HTR-8/SVneo (cell line): ENCODE measurements at places on chromosomes 1 and 21.
A peak's percentile ranks its signal among the peaks of the same experiment; 100 is the strongest.

GRCh38 chr21:15122241-15122640 lies 57.4 kb upstream of the NRIP1 start:
- DNase-seq: no peak

- no peak for DNase-seq
These were observed 1184.1 kb downstream of the AMY1C start for GRCh38 chr1:104933846-104934245.

GRCh38 chr1:221117548-221117951 lies 238.3 kb downstream of the HLX start:
- DNase-seq: no peak

- no peak for DNase-seq
These were observed 64.3 kb upstream of the DUSP10 start for GRCh38 chr1:221806236-221806635.

- no peak for DNase-seq
These were observed 31.0 kb upstream of the SOX13 start for GRCh38 chr1:204041803-204042505.

DNA sequence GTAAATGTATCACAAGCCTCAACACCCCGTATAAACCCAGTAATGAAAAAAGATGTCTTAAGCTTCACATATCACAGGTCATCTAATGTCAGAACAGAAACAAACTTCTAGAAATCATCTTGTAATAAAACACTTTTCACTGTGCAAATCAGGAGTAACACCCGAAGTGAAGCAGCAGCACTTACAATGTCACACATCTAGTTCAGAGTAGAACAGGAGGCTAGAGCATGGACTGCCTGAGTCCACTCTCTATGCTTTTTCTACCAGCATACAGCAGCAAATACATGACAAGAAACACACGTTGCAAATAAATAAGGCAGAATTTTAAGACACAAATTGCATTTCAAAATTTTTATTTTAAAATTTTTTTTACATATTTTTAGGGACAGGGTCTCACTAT lies 57.2 kb downstream of the AKT3 start:
- no peak for DNase-seq

DNA sequence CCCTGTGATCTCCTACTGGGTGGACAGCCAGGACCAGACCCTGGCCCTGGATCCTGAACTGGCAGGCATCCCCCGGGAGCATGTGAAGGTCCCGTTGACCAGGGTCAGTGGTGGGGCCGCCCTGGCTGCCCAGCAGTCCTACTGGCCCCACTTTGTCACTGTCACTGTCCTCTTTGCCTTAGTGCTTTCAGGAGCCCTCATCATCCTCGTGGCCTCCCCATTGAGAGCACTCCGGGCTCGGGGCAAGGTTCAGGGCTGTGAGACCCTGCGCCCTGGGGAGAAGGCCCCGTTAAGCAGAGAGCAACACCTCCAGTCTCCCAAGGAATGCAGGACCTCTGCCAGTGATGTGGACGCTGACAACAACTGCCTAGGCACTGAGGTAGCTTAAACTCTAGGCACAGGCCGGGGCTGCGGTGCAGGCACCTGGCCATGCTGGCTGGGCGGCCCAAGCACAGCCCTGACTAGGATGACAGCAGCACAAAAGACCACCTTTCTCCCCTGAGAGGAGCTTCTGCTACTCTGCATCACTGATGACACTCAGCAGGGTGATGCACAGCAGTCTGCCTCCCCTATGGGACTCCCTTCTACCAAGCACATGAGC lies 17.2 kb upstream of the SLC25A44 start:
- DNase-seq: no peak

- DNase-seq: no peak
These were observed 7.0 kb downstream of the PAFAH2 start for GRCh38 chr1:25990702-25991395.

DNA sequence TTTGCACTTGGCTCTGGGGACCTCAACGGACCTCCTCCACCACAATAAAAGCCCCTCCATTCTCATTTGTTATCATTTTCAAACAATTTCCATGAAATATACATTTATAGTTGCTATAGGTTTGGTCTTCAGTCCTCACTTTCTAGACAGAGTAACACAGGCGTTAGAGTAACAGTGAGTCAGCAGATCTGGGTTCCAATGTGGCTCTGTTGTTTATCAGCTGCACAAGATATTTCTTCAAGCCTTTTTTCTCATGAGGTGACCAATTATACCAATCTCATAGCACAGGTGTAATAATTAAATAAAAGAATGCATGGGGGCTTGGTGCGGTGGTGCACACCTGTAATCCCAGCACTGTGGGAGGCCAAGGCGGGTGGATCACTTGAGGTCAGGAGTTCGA lies 32.8 kb upstream of the PSMB2 start:
- no peak for DNase-seq

DNA sequence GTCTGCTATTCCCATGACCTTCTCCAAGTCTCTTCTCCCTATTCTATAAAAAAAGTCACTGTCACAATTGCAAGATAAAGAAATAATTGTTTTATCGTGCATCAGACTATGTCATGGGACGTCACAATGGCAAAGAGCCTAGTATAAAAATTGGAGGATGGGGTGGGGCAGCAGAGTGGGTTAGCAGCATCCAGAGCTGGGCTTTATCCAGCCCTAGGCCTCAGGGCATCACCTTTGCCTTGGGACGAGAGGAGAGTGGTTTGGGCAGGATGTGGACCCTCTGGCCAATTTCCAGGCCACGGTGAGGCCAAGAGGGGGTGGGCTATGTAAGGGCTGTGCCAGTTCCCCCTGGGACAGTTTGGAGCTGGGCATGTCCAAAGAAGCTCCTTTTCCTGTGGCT lies 25.7 kb downstream of the WNT4 start:
- DNase-seq: no peak

- no peak for DNase-seq
These were observed 66.1 kb downstream of the IARS2 start for GRCh38 chr1:220160027-220160426.

DNA sequence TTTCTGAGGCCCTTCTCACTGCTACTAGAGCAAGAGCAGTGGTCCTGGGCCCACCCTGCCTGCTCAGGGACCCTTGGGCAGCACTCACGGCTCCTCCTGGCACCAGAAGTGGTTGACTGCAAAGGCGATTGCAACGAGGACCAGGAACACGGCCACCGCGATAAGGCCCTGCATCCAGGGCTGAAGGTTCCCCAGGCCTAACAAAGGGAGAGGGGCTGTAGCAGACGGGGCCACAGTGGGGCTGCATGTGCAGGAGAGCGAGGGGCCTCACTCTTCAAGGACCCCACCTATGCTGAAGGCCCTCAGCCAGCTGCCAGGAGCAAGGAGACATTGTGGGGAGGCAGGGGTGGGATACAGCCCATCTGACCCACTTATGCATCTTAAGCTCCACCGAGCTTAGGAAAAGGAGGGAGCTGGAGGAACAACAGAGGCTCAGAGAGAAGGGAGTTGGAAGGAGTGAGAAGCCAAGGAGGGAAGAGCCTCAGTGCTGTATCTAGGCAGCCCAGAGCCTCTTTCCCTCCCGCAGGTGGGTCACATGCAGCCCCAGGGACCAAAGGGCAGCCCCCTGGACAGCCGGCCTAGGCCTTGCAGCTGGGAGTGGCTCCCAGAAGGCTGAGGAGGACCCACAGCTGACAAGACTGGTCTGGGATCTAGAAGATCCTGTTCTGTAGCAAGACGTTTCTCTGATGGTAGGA lies 2.5 kb downstream of the PDZK1IP1 start:
- no peak for DNase-seq

DNA sequence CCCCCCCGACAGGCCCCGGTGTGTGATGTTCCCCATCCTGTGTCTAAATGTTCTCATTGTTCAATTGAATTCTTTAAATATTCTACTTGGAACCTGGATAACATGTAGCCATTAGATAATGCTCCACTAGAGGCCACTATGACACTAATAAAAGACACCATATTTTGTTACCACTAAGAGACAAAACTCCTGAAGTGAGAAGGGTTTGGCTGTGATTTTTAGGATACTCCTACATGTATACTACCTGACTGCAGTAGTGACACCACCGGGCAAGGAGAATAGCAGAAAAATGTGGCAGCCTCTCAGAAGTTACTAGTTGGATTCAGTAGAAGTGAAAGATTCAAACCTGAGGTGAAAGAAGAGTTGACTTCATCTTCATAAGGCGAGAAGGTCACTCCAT lies 36.0 kb downstream of the F5 start:
- peak; percentile 23 for DNase-seq

GRCh38 chr1:93729502-93729901 lies 47.9 kb upstream of the BCAR3 start:
- no peak for DNase-seq

DNA sequence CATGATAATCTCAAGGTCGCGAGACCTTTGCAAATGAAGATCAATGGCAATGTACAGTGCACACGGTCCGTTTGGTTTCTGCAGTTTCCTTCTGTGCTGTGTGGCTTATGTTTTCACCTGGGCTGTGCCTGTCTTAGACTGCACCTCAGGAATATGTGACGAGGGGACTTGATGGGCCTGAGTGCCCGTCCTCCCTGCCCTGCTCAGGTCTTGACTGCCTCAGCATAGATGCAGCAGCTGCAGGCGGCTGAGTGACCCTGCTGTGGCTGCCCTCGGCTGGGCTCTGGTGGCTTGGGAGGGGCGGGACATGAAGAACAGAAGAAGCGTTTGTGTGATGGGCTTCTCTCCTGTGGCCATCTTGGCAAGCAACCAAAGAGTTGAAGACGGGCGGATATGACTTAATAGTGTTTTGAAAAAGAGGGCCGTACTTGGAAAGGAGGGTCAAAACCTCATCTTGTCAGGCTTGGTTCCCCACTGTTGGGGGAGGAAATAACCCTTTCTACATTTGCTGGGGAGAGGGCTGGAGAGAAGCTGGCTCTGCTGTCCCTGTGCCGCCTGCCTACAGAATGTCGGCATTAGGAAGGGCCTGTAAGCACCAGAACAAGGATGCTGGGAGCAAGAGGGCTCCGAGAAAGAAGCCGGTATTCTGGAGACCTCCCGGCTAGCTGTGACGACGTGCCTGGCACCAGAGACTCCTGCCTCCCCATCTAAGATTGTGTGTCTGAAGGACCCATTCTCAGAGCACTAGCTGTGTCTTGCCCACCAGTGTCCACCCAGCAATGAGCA lies 7.1 kb downstream of the MYBPHL start:
- DNase-seq: no peak

DNA sequence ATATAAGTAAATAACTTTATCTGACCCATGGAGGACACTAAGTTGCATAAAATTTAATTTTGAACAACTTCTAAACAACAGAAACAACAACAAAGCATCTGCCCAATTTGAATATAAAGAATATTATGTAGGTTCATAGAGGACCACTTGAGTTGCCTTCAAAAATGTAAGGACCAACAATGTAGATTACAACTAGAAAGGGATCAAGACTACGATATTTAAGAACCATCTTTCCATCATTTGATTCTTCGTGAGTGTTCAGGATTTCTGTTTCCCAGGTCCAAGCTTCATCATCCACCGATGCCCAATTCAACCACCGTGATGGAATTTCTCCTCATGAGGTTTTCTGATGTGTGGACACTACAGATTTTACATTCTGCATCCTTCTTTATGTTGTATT lies at the start of gene OR14C36:
TSS of gene OR14C36 (plus strand) at position 301 of the 400 bp plus-strand sequence. CDS start at position 301, 0 bp downstream.
- DNase-seq: no peak

DNA sequence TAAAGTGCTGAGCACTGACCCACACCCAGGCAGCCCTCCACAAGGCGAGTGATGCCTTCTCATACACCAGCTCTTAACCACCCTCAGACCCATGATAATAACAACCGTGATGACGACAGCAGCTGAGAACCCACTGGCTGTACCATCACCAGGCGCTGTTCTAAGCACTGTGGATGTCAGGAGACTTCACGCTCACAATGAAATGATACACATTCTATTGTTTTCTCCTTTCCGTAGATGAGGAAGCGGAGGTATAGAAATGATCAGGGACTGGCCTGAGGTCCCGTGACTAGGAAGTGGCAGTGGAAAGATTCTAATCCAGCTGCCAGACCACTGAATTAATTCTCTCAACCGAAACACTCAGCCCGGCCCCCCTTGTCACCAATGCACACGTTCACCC lies 32.6 kb downstream of the SDC3 start:
- DNase-seq: no peak

- no peak for DNase-seq
These were observed 57.1 kb downstream of the FAAP20 start for GRCh38 chr1:2137257-2138121.

- no peak for DNase-seq
These were observed 13.2 kb downstream of the NAV1 start for GRCh38 chr1:201551877-201552731.

DNA sequence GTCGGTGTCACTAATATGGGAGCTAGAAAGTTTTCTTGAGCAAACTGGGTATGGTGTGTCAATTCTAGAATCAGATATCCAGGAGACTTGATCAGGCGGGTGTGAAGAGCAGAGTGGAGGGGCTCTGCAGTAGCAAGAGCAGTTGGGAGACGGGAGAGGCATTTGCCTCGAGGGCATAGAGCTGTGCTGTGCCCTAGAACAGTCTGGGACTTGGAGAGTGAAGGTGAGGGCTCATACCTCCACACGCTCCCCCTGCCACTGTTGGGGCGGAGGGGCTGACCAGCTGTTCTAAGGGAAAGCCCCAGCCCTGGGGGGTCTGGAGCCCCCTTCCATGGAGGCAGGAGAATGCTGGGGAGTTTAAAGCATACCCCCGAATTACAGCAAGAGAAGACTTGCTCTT lies 33.8 kb downstream of the SIM2 start:
- no peak for DNase-seq

DNA sequence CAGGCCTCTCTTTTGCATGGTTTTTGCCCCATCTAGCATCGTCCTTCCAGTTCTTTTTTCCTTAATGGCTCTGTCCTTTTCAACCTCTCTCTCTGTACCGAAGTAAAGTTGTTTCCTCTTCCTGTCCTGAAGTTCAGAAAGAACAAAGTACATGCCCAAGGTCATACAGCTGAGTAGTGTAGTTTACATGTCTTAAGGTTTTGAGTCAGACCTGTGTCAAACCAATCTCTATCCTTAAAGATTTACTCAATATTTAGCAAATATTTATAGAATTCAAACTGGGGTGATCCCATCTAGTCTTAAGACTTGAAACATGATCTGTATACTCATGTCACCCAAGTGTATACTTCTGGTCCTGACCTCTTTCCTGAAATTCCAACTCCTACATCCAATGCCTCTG lies 118.7 kb upstream of the SGIP1 start:
- DNase-seq: no peak

DNA sequence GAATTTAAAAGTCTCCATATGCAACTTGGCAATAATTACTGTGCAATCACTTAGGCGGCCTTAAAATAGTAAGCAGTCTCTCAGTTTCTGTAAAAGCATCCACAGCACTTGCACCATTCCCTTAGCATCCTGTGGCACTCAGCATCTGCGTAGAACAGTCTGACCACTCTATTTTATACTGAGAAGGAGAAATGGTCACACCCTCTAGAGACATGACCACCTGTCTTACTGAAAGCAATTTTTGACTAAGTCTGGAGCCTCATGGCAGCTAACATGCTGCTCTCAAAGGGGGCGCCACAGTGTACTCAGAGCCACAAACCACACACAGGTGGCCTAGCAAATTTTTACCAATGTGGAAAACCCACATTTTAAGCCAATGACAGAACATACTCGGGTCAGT lies 62.0 kb downstream of the KCNK1 start:
- no peak for DNase-seq

- DNase-seq: no peak
These were observed 88.1 kb upstream of the SPATA6 start for GRCh38 chr1:48560116-48560515.

- DNase-seq: no peak
These were observed 16.8 kb downstream of the YY1AP1 start for GRCh38 chr1:155671750-155672149.

- no peak for DNase-seq
These were observed 159.1 kb upstream of the C8B start for GRCh38 chr1:57124768-57125446.

- no peak for DNase-seq
These were observed 68.1 kb downstream of the URB2 start for GRCh38 chr1:229694053-229694693.

GRCh38 chr1:18856435-18856834 lies 3.0 kb downstream of the TAS1R2 start:
- no peak for DNase-seq
